PC-9 (cell line): ENCODE measurements at places on chromosomes 7 and 10. TPM values are rescaled to one million over a fixed set of nuclear protein-coding genes. Genes with fewer than 3 reads are reported as not detected.

RNF148 gene
- 0.70 and 0.72 TPM in 2 replicates for total RNA-seq

ORC5 gene
- 20.5 and 22.9 TPM in 2 replicates for total RNA-seq

TET1 gene
- total RNA-seq, result 1.9 and 2.4 TPM in 2 replicates

HKDC1 gene
- 173 and 178 TPM in 2 replicates for total RNA-seq

CALML5 gene
- total RNA-seq, result 3.0 and 6.3 TPM in 2 replicates

NUTM2A gene
- 0.48 and 1.5 TPM in 2 replicates for total RNA-seq

NPY gene
- not detected in 2 replicates for total RNA-seq

DNA sequence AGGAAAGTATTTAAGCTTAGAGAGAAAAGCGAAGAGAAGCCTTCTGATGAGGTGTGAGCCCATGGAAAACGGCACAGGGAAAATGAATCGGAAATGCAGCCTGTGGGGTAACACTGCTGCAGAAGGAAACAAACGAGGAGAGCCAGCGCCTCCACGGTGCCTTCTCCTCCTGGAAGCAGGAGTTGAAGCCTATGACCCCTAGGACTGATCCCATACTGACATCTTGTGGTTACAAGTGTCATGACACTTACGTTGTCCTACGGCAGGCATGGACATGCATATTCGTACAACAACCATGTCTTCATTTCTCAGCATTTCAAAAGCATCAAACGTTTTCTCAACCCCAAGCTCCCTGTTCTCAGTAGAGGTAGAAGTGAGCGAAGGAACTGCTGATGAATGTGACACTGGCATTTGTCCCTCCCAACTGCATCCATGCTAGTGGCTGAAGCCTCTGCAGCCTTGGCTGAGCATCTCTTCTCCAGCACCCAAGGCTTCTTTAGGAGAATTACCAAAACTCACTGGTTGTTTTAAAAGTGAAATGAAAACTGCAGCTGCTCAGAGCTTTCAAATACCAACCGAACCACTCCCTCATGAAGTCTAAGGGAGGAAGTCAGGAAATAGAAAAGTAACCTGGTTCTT is 160.2 kb downstream of the JAZF1 start:
- no peaks in the 10 kb centered on the region for H3K27me3 ChIP-seq
- no peak overlapping the region for H3K27ac ChIP-seq
- no peaks in the 10 kb centered on the region for H3K36me3 ChIP-seq
- no peak overlapping the region for H3K4me3 ChIP-seq

DNA sequence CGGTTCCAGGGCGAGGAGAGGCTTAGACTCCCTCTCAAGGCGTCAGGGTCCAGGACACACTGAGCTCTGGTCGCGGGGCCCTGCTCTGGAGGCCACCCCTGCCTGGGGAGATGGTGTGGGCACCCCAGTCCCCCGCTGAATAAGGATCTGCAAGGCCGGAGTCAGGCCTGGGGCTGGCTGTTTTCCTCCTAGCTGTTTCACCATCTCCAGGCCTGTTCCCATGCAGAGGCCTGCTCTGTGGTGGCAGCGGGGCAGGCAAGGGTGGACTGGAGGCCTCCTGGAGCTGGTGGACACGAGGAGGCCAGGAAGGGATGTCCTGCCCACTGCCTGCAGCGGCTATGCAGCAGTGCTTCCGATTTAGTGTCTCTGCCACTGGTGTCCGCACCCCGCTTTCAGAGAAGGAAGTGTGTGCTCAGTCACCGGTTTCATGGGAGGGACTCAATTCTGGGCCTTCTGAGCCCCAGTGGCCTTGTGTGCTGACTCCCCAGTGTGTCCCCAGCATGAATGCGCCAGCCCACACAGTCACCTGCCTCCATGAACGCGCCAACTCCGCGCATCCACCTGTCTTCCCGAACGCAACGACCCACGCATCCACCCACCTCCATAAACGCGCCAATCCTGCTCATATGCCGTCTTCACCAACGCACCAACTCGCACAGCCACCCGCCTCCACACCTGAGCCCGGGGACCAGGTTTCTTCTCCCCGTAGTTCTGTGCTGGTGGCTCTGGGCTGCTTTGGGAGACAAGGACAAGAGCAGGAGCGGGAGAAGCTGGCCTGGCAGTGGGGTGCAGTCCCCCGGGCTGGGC is 14.5 kb upstream of the GPR146 start:
- H3K27me3 ChIP-seq, result no peaks in the 10 kb centered on the region
- H3K27ac ChIP-seq, result peak overlapping the region; percentile 35
- DNase-seq, result no peak
- H3K4me3 ChIP-seq, result no peak overlapping the region
- H3K36me3 ChIP-seq, result no peaks in the 10 kb centered on the region

DNA sequence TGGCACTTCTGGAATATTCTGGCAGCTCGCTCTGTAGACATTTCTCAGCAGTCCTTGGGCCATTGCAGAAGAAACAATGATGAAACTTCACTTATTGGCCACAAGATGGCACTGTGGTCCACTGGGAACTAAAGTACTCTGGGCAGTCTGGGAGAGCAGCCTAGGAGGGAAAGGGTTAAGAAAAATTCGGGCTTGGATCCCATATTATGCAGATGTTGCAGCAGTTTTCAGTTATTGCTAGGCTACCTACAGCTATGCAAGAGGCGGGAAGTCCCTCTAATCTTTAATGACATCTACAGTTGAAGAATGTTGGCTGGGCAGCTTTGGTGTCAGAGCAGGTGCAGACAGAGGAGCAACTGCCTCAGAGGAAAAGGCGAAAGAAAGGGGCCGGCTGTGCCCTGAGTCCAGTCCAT is 201.7 kb upstream of the PRSS58 start:
- no peaks in the 10 kb centered on the region for H3K27me3 ChIP-seq
- DNase-seq, result peak; percentile 82
- peaks cover 26% of the 10 kb centered on the region for H3K4me1 ChIP-seq
- H3K27ac ChIP-seq, result peak overlapping the region; percentile 45

GRCh38 chr10:58064714-58065528 is 202.8 kb downstream of the IPMK start:
- H3K27me3 ChIP-seq, result no peaks in the 10 kb centered on the region; the same call in 1 of the 2 replicates
- DNase-seq, result no peak
- H3K4me1 ChIP-seq, result no peaks in the 10 kb centered on the region
- H3K4me3 ChIP-seq, result no peak overlapping the region

DNA sequence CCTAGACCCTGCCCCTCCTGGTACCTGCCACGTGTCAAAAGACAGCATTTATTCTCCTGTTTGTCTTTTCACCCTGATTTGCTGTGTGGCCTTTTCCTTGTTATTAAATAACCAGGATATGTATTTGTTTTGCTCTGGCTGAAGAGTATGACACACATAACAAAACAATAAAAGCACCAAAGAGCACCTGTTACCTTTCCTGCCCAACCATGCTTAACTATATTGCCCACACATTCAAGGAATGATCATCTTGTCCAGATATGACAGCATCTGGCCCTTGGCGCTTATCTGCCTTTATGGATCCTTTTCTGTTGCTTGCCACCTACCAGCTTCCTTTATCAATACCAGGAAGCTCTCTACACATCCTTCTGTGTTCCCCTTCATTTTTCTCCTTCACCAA is 357.7 kb downstream of the FGFR2 start:
- no peaks in the 10 kb centered on the region for H3K27me3 ChIP-seq
- H3K36me3 ChIP-seq, result no peaks in the 10 kb centered on the region
- H3K4me1 ChIP-seq, result no peaks in the 10 kb centered on the region

- H3K27ac ChIP-seq, result no peak overlapping the region
- no peaks in the 10 kb centered on the region for H3K4me1 ChIP-seq
- no peak for DNase-seq
- H3K27me3 ChIP-seq, result peaks cover 18% of the 10 kb centered on the region; the same call in 1 of the 2 replicates
These were observed 5.1 kb downstream of the PRLHR start for GRCh38 chr10:118590334-118590733.

GRCh38 chr10:5364890-5365338 is at the start of gene UCN3:
TSS of gene UCN3 (plus strand) at chr10:5364966. CDS start at chr10:5373721, 8,755 bp downstream.
- no peak within 1 kb of the TSS for H3K4me3 ChIP-seq
- no peaks in the 10 kb centered on the region for H3K36me3 ChIP-seq
- DNase-seq, result no peak
- H3K4me1 ChIP-seq, result no peaks in the 10 kb centered on the region
- no peaks in the 10 kb centered on the region for H3K27me3 ChIP-seq
- no peak within 1 kb of the TSS for H3K27ac ChIP-seq

DNA sequence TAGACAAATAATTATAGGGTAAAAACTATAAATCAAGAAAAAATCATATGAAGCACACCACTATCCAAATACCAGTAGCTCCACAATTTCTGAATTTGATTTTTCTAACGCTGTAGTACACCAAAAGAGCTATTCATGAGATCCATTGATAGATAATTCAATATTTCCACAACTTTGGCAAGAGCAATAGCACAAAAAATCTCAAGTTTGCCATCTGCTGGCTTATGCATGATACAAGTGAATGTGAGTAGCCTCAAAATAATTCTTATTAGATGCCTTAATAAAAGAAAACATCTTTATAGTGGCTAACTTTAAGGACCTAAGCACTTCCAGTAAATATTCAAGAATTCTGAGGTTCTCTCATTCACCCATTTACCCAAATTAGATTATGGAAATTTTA is 2.2 kb upstream of the TMEM196 start:
- H3K27ac ChIP-seq, result no peak overlapping the region
- no peaks in the 10 kb centered on the region for H3K4me1 ChIP-seq
- no peaks in the 10 kb centered on the region for H3K36me3 ChIP-seq
- no peaks in the 10 kb centered on the region for H3K27me3 ChIP-seq
- H3K4me3 ChIP-seq, result no peak overlapping the region

- no peak overlapping the region for H3K27ac ChIP-seq
- no peaks in the 10 kb centered on the region for H3K27me3 ChIP-seq
- no peak for DNase-seq
- no peaks in the 10 kb centered on the region for H3K36me3 ChIP-seq
- no peaks in the 10 kb centered on the region; the same call in 1 of the 2 replicates for H3K4me1 ChIP-seq
- H3K4me3 ChIP-seq, result no peak overlapping the region
These were observed 32.0 kb downstream of the ZMIZ1 start for GRCh38 chr10:79100771-79101170.

DNA sequence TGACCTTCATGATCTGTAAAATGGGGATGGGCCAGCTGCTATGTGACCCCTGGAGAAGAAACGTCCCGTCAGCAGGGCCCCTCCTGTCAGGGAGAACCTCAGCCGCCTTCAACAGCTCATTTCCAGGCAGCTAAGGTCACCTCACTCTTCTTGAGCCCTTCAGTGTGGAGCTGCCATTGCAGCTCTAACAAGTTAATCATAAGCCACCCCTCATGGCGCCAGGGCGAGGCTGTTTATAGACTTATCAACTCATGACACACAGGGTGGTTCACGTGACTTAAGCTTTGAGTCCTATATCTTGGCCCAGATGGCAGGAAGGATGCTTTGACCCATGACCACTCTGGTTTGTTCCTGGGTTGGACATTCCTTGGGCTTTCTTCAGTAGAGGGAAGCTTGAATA is 315.1 kb downstream of the TNS3 start:
- H3K27me3 ChIP-seq, result no peaks in the 10 kb centered on the region
- no peaks in the 10 kb centered on the region for H3K36me3 ChIP-seq
- no peak overlapping the region for H3K4me3 ChIP-seq
- peaks cover 10% of the 10 kb centered on the region for H3K4me1 ChIP-seq
- H3K27ac ChIP-seq, result no peak overlapping the region
- no peak for DNase-seq

DNA sequence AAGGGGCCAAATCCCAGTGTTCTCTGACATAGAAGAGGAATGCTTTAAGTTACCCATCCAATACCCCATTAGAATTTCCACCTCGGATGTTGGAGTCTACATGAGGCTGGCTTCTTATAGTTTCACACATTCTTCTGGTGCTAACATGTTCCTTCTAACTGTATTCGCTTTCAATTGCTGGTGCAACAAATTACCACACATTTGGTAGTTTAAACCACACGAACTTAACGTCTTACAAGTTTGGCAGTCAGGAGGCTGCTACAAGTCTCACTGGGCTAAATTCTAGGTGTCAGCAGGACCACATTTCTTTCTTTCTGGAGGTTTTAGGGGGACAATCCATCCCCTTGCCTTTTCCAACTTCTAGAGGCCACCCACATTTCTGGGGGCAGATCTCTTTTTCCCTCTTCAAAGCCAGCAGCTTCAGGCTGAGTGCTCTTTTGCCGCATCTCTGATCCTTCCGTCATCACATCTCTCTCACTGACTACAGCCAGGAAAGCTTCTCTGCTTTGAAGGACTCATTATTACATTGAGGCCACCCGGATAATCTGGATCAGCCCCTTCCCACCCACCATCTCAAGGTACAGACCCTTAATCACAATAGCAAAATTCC is 5.1 kb upstream of the MACC1 start:
- no peak overlapping the region for H3K4me3 ChIP-seq
- no peak for DNase-seq
- H3K36me3 ChIP-seq, result no peaks in the 10 kb centered on the region
- H3K27me3 ChIP-seq, result no peaks in the 10 kb centered on the region
- no peak overlapping the region for H3K27ac ChIP-seq

DNA sequence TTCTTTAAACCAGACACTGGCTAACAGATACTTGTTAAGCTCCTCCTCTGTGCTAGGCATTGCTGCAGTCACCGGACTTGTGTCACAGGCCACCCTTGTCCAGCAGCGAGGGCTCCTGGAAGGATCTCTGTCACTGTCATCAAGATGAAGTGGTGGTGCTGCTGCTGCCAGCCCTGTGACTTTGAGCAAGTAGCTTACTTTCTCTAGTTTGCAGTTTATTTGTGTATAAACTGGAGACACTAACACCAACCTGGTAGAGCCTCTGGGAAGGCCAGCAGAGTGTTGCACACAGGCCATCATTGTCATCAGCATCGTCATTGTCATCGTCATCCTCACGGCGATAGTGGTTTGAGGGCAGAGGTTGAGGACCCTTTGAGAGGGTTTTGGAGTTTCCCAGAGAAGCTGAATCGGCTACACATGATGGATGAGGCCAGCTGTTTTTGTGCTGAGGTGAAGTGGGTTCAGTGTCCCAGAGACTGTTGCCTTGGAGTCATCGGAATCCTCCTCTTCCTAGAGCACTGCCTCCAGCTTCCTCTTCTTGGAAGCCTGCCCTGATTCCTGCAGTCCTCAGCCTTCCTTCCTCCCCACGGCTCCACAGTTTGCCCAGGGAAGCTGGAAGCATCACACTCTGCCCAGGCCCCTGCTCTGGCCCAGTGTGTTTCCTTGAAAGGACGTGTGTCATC is 128.4 kb downstream of the GRK5 start:
- H3K4me1 ChIP-seq, result no peaks in the 10 kb centered on the region
- H3K36me3 ChIP-seq, result no peaks in the 10 kb centered on the region
- no peak for DNase-seq
- no peak overlapping the region for H3K4me3 ChIP-seq

DNA sequence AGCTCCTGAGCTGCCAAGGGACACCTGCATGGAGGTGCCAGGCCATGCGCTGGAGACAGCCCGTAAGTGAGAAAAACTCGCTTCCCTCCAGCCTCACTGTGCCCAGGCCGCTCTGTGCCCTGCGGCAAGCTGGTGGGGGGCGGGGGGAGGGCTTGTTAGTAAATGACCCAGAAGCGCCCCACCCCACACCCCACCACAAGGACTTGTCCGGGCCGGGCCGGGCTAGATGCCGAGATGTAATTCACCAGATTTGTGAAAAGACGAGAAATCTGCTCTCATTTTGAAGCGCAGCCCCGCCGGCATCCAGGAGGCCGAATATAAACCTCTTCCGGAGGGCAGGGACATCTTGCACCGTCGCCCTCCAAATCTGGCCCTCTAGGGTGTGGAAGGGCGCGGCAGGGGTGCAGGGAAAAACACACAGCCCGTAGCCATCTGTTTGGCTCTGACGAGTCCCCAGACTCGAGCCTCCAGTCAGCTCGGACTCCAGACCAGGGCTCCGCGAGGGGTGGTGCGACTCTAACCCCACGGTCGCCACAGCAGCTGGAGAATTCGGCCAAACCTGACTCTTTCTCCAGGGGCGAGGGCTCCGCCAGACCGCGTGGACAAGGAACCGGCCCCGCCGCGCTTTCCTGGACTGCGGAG is 14.8 kb downstream of the TLX1 start:
- H3K27me3 ChIP-seq, result peaks cover 52% of the 10 kb centered on the region
- DNase-seq, result no peak
- no peak overlapping the region for H3K27ac ChIP-seq
